Femur (tissue), 1 donor: ENCODE measurements at places on chromosomes 7 and 10.

GRCh38 chr10:123007558-123008354, 839 bp downstream of the IKZF5 start:
- peak; percentile 32 for DNase-seq

GRCh38 chr10:103991393-103992128, 24.6 kb downstream of the SLK start:
- no peak for DNase-seq

DNA sequence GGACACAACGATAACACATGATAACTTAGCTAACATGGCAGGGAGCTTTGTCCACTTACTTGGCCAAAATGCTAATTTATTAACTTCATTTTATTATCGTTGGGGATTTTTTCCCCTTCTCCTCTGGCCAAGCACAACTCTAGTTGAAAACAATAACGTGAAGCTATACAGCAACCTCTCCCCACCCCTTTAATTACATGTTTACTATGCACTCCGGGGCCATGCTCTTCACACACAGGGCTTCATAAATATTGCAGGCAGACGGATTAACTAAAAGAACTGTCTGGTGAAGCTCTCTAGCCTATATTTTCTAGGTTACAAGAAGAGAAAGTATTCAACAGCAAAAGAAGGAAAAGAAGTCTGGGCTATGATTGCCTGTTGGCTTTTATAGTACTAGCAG, 51.7 kb downstream of the XRCC2 start:
- no peak for DNase-seq

GRCh38 chr10:1712314-1712713, 25.0 kb downstream of the ADARB2 start:
- DNase-seq, result no peak

DNA sequence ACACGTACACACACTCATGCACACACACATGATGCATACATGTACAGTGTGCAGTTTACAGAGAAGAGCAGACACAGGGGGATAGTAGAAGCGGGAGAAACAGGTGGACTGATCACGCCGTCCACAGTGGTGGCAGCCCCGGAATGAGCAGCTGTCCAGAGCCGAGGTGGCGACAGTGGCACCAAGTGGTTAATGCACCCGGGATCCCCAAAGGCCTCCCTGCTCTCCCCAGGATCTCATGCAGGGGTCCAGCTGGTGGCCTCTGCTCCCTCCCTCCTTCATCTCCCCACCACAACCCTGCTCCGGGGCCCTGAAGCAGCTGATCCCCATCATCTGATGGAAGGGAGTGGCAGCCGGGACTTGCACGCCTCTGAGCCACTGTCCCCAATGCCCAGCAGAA, 29.7 kb downstream of the TMEM130 start:
- no peak for DNase-seq

- no peak for DNase-seq
Measured at GRCh38 chr10:127315888-127316287, 119.5 kb upstream of the INSYN2A start.

DNA sequence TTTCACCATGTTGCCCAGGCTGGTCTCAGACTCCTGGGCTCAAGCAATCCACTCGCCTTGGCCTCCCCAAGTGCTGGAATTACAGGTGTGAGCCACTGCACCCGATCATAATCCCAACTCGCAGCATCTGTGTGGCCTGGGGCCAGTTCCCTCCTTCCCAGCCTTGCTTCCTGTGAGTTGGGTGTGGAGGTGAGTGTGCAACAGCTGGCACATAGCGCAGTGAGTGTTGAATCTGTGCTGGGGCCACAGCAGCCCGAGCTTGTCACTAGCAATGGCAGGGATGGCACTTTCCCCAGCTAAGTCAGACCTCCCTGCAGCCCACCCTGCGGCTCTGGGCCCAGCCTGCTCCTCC, 12.2 kb downstream of the TMEM184A start:
- DNase-seq, result peak; percentile 21

DNA sequence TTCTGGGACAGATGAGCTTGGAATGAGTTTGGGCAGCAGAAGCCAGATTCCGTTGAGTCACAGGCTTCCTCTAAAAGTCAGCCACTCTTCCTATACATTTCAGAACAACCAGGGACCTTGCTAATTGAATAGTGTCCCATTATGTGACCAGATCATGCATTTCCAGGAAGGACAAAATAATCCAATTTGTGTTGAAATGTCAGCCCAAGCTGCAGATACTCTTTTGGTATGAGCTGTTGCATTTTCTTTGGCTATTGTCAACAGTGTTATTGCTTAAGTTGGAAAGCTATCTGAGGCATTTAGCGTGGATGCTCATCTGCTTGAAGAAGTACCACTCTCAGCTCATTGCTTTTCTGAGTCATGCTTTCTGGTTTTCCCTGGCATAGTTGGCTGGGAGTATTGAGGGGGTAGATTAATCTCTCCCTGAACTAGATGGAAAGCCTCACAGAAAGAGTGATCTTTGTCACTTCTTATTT, 223.7 kb upstream of the HABP2 start:
- no peak for DNase-seq

DNA sequence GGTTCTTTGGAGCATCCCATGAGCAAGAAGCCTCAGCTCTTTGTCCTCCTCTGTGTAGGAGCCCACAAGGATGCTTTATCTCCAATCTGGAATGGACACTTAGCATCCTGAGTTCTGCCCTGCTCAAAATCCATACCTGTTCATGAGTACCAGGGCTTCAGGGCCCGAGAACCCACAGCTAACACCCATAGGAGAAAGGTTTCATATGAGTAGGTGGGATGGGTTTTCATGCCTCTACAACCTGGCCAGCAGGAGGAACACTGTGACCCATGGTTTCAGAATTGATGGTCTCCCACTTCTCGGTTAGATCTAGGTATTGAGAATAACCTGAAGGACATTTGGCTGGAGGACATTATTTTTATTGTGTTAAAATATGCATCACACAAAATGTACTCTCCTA, 57.8 kb downstream of the TBXAS1 start:
- no peak for DNase-seq
